Anterior cingulate cortex (tissue), 58 donors: ENCODE measurements at places on chromosomes 12 and 14.
A peak's percentile ranks its signal among the peaks of the same experiment; 100 is the strongest.

DNA sequence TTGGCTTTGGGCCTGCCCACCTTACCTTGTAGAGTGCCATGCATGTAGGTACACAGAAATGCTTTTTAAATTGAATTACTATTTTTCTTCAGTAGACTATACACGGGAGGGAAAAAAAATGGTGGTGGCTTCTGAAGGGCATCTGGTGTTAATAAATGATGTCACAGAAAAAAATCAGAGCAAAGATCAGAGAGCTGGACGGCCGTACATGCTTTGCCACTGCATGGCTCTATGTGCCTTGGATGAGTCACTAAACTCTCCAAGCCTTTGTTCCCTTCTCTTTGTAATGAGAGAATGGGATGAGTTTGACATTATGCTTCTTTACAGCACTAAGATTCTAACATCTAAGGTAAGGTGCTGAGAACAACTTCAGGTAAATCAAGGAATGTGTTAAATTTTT is 376.4 kb upstream of the DDHD1 start:
- no peak for DNase-seq

DNA sequence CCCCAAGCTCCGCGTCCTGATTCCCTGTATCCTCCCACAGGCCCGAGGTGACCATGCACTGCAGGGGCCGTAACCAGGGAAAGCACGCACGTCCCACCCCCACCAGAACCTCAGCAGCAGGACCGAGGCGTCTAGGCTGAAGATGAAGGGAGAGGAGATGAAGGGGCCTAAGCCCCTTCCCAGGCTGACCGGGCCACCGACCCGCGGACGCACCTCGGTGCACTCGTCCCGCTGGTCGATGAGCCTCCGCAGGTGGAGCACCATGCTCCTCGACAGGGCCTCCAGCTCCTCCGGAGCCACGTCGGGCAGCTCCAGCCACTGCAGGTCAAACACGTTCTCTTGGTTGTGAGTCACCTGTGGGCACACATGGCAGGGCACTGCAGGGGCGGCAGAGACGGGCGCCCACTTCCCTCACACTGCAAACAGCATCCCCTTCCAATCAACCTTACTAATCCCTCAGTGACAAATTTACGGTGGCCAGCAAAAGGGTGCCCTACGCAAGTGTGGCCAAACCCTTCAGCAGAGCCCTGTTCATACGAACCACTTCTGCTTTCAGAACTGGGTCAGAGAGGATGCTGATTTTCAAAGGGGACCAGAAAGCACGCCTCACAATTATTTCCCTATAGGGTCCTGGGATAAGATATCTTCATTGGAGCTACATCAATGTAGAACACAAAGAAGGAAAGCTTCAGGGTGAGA is 77.8 kb downstream of the CCDC88C start:
- no peak for DNase-seq

GRCh38 chr12:64733857-64734256 is 25.3 kb downstream of the GNS start:
- DNase-seq: peak; percentile 65

DNA sequence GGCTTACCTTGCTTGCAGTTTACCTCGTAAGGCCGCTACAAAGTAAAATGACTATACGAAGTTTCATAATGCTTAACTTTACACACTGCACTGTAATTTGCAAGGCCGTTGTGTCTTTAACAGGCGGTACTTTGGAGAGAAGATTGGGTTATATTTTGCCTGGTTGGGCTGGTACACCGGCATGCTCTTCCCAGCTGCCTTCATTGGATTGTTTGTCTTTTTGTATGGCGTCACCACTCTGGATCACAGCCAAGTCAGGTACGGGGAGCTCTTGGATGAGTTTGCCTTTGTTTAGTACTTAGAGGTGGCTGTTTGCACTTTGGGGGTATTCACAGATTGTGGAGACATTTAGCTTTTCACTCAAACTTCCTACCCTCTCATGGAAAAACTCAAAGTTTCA is 167.8 kb downstream of the SLC5A8 start:
- no peak for DNase-seq

DNA sequence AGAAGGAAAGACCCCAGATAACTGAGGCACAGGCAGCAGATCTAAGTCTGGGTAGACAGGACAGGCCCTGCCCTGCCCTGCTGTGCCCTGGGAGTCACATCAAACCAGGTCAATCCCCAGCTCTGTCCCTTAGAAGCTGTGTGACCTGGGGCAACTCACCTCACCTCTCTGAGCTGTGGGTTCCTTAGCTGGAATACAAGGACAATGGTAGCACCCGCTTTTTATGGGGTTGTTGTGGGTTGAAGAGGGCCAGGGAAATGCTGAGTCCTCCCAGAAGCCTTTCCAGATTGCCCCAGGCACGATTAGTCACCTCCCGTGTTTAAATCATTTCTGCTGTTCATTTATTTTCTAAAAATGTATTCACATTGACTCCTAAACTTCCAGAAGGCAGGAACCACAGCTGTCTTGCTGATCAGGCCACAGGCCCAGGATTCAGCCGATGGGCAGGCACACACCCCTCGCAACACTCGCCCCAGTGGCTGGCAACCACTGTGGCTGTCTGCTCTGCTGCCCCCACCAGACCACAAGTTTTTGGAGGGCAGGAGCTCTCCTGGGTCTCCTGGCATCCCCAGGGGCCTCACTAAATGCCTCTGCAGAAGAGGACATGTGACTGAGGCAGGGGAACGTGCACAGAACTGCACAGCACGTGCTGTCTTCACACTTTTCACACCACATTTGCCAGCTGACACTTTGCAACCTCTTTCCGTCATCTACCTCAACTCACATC is 3.0 kb downstream of the SELPLG start:
- DNase-seq: no peak

GRCh38 chr14:39423793-39424192 is 8.4 kb downstream of the FBXO33 start:
- no peak for DNase-seq

DNA sequence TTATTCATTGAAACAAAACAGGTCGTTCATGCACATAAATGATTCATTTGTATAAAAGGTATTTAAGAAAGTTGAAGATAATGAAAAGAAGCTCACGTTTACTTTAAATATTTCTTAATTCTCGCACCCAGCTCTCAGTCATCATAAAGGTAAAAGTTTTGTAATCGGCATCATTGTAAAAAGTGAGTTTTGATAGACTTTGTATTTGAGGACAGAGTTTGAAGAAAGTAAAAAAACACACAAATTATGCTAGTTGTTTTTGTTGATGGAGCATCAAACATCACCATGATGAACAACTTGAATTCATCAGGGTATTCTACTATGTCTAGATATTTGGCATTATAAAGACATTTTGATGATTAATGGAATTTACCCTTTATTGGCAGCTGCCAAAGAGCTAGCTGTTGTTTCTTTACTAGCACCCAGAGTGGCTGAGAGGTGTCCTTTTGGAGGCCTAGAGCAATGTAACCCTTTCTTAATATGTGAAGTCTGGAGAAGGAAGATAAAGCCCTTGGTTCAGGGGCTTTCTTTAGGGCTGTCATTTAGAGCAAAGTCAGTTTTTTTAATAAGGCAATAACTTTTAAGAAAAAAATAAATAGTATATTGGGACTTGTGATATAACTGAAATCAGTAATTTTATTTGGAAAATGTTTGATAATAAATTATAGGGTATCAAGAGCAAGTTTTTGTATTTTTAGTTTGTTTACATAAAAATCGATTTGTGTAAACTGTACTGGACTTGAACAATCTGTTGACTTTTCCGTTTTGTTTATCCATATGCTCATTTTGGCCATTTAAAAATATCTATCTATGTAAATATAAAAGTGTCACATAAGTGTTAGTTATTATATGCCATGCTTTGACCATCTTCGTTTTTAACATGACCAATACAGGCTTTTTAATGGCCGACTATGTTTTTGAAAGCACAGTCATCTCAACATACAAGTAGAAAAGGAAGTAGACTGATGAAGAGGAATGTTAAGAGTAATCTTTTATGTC is 7.4 kb downstream of the GLRX5 start:
- DNase-seq: no peak

GRCh38 chr12:1662761-1663439 is 28.0 kb upstream of the ADIPOR2 start:
- no peak for DNase-seq
